Activated naive CD8-positive, alpha-beta T cell treated with anti-CD3 and anti-CD28 coated beads for 36 hours (primary cell): ENCODE measurements at places on chromosomes 5 and 9.

DNA sequence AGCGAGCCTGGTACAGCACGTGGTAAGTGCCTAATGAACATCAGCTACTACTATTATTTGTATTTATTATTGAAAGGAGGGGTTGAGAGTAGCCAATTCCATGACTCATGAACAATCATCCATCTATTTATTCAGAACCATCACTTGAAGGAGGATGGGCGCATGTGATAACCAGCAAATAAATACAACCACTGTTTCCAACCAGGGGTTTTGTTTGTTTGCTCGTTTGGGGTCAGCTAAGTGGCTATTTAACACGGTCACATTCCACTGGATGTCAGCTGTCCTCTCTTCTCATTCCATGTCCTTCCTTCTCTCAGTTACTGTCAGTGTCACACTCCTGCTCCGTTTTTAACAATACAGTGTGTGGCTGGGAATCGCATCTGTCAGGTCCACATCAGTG is 8.6 kb downstream of the RAPGEF1 start:
- DNase-seq = no peak

DNA sequence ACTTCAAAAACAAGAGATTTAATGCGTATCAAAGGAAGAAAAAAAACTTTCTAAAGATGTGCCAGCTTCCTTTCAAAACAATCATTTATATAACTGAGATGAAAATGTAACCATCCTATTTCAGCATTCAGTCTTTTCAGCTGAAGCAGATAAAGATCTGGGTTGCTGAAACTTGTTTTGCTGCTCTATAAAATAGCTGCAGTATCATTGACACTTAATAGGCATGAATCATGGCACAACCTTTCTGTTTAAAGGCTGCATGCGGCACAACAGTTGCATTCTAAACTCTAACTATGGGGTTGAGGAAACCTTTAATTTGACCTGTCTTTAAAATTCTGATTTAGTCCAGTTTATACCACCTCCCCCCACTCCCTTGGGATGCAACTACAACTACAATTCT is 196.7 kb downstream of the MPDZ start:
- DNase-seq = no peak

- DNase-seq = no peak
These were observed 378.1 kb downstream of the TMEM38B start for GRCh38 chr9:106072421-106072820.

- no peak for DNase-seq
These were observed 2.7 kb downstream of the NRG2 start for GRCh38 chr5:140040358-140040757.

- DNase-seq = no peak
These were observed 175.9 kb downstream of the RFK start for GRCh38 chr9:76218117-76218885.

- no peak for DNase-seq
These were observed 17.6 kb downstream of the CDH6 start for GRCh38 chr5:31211098-31211497.

GRCh38 chr9:123689701-123690428 is 240.1 kb downstream of the DENND1A start:
- DNase-seq = no peak

- no peak for DNase-seq
These were observed 87.4 kb downstream of the NRG2 start for GRCh38 chr5:139955616-139956273.

DNA sequence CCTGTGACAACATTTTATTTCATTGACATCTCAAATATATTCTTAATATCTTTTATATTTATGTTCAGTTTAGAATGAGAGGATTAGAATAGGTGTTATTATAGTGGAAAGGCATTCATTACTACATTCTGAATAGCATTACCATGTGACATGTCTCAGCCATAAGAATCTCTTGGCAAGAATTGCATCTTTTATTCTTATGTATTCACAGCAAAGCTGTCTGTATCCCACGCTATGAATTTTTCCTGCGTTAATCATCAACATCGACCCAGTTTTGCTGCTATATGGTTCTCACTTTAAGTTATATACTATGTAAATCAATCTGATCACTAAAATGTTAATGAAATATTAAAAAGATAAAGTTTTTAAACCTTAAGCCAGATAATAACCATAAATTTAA is 248.6 kb downstream of the TMEM232 start:
- no peak for DNase-seq

GRCh38 chr5:138752341-138752950 is 779 bp upstream of the CTNNA1 start:
- no peak for DNase-seq

DNA sequence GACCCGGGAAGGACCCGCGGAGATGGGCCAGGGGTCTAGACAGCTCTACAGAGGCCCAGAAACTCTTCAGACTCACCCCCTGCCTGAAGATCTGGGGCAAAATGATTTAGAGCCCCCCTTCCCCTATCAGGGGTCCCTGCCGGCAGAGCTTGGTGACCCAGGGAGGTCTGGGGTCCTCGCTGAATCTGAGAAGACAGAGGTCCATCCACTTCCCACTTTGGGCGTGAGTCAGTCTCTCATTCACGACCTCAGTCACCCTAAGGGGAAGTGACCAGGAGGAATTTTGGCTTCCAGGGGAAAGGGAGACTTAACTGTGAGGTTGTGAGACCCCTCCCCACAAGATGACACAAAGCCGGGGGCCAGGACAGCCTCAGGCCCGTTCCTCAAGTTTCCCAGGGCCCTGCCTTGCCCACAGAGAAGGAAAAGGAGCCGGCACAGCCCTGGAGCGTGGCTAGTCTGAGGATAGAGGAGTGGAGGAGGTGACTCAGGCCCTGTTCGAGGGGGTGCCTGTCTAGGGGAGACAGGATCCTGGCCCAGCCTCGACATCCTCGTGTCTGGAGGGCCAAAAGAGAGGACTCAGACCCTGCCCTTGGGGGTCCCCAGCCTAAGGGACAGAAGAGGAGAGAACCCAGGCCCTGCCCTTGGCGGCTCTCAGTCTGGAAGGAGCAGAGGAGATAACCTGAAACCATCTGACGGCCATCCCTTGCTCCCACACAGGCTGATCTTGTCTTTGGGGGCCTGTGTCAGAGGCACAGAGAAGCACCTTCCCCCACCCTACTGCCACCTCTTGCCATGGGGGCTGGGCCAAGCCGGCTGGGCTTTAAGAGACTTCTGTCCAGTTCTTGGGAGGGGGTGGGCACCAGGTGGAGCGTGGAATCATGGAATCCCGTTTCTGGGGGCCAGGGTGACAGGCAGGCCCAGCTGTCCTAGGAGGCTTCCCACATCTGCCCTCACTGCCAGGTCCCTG is 889 bp downstream of the PDLIM4 start:
- no peak for DNase-seq

DNA sequence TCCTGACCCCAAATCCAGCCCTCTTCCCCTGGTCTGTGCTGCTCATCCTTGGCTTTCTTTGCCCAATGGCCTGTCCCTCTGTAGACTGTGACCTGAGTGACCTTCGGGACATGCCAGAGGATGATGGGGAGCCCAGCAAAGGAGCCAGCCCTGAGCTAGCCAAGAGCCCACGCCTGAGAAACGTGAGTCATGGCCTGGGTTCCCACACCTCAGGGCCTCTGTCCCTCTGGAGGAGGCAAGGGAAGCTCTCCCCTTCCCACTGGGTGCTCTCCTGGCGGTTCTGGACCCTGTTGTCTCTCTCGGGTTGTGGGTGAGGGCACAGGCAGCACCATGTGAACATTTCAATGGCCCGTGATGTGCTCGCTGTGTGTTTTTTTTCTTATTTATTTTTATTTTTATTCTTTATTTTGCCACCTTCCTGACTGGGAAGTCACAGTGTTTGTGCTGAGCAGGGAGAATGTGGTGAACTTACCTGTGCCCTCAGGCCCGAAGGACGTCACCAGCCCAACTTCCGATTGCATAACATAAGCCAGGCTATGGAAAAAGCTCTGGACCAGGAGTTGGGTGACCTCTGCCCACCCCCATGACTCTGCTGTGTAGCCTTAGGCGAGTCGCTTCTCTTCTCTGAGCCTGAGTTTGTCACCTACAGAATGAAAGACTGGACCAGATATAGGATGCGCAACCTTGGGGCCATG is 29.5 kb downstream of the AFAP1L1 start:
- no peak for DNase-seq

- no peak for DNase-seq
These were observed 39.7 kb upstream of the COL15A1 start for GRCh38 chr9:98903961-98904411.

- no peak for DNase-seq
These were observed 574.1 kb downstream of the PSAT1 start for GRCh38 chr9:78871086-78871451.

DNA sequence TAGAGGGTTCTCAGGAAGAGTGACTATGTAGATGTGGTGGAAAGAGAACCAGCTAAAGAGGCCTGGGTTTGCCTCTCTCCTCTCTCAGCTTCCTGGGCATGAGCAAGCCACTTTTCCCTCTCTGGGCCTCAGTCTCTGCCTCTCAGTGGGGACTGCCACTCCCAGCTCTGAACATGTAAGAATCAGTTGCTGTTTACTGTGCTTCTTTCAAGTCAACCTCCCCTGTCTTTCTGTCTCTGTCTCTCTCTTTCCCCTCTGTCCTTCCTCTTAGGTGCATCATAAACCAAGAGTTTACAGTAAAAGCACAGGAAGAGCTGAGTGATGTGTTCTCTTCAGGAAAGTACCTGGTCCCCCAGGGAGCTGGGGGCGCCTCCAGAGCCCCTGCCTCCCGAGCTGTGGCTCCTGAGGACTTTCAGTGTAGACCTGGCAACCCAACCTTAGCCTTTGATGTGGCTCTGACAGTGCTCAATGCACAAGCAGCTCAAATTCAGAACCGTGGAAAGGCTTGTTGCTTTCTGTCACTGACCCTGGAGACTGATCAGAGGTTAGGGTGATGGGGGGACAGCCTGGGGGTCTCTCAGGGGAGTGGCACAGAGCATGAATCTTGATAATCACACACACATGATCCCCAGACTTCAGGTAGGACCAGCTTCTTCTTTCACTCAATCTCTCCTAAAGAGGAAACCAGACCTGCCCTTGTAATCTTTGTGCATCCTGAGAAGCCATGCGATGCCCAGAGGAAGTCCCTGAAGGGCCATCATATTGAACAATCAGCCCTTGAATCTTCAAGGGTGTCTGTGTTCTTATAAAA is 59.4 kb upstream of the TNFSF8 start:
- DNase-seq = peak; percentile 77

DNA sequence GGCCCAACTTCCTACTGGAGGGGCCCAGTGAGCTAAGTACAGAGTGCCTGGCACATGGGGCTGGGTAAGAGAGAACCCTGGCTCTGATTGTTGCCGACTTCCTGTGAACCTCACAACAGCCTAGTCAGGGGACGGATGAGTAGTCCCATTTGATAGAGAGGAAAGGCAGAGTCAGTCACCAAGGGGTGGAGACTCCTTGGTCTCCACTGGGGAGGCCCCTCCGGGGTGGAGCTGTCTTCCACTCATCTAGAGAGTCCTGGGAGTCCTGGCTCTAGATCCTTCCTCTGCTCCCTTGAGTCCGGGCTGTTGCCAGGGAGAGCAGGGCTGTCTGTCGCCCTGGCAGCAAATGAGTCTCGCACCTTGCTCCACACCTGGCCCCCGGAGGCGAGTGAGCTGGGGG is 8.0 kb downstream of the GRK6 start:
- DNase-seq = no peak

DNA sequence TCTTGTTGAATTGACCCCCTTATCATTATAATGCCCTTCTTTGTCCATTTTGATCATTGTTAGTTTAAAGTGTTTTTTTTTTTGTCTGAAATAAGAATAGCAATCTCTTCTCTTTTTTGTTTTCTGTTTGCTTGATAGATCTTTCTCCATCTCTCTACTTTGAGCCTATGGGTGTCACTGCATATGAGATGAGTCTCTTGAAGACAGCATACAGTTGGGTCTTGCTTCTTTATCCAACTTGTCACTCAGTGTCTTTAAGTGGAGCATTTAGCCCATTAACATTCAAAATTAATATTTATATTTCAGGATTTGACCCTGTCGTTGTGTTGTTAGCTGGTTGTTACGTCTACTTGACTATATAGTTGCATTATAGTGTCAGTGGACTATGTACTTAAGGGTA is 135.4 kb downstream of the HMHB1 start:
- DNase-seq = no peak

GRCh38 chr5:139847790-139848507 is 52.3 kb downstream of the PSD2 start:
- DNase-seq = peak; percentile 84

DNA sequence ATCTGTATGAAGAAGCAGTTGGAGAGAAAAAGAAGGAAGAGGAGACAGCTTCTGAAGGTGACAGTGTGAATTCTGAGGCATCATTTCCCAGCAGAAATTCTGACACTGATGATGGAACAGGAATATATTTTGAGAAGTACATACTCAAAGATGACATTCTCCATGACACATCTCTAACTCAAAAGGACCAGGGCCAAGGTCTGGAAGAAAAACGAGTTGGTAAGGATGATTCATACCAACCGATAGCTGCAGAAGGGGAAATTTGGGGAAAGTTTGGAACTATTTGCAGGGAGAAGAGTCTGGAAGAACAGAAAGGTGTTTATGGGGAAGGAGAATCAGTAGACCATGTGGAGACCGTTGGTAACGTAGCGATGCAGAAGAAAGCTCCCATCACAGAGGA is 48.7 kb downstream of the CMYA5 start:
- no peak for DNase-seq

- no peak for DNase-seq
These were observed 8.3 kb upstream of the AFF4 start for GRCh38 chr5:132971483-132972435.

DNA sequence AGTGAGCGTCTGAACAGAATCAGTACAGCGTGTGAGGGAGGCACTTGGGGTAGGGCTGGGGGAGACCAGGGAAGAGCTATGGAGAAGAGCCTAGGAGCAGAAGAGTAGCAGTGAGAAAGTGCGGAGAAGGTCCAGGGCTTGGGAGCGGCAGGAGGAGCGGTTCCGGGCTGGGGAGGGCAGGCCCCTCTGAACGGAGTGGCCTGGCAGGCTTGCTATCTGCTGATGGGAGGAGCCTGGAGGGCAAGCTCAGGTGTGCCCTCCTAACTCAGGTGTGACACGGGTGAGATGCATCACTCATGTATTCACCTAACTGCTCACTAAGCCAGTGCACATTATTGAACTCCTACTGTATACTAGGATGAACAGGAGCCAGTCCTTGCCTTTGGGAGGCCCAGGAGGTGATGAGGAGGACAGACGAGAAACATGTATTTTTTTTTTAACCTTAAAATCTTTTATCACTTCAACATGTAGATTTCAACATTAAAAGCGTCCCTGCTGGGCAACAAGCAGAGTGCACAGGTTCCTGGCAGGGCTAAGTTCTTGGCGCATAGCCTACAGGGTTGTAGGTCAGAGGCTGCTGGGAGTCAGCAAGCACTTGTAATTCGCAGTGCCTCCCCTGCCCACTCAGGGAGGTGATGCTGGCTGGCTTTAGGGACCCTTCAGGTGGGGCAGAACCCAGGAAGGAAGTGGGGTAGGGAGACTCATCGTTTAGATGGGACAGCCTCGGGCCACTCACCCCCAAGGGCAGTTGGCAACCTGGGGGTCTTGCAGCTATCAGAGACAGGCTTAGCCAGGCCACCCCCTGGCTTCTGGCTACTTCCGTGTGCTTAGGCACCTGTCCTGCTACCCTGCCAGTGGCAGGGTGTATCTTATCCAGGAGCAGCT is 55.5 kb downstream of the TMOD1 start:
- no peak for DNase-seq

DNA sequence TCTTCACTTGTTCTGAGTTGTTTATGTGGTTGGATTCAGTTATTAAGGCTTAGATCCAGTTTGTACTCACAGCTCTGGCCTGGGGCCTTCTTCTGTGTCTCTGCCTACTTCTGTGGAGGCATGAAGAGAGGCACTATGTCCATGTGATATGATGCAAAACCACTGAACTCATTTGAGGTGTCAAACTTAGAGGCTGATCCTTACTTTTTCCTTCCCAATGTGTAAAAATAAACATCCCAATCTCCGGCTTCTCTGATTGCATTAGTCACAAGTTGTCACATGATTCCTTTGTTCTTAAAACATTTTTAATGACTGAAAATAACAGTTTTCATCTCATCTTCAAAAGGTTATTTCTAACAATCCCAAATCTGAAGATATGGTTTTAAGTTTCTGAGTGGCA is 276.0 kb upstream of the RGMB start:
- no peak for DNase-seq
